ENCODE measurements at places on chromosomes 13 and 19. TPM values are rescaled to one million over a fixed set of nuclear protein-coding genes. Genes with fewer than 3 reads are reported as not detected.

DNA sequence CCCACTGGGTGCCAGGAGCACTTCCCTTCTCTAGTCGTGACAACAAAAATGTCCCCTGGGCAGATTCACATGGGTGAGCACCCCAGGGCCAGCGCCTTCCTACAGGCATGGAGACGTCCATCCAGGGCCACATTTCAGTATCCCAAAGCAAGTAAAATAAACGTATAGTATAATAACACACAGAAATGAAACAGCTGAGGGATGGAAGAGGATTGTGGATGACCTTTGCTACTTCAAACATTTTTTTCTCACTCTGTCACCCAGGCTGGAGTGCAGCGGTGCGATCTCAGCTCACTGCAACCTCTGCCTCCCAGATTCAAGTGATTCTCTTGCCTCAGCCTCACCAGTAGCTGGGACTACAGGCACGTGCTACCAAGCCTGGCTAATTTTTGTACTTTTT, 28.2 kb downstream of the CILP2 start:
- DNase-seq: no peak

The KLF12 gene
- 3.1 TPM for total RNA-seq

DNA sequence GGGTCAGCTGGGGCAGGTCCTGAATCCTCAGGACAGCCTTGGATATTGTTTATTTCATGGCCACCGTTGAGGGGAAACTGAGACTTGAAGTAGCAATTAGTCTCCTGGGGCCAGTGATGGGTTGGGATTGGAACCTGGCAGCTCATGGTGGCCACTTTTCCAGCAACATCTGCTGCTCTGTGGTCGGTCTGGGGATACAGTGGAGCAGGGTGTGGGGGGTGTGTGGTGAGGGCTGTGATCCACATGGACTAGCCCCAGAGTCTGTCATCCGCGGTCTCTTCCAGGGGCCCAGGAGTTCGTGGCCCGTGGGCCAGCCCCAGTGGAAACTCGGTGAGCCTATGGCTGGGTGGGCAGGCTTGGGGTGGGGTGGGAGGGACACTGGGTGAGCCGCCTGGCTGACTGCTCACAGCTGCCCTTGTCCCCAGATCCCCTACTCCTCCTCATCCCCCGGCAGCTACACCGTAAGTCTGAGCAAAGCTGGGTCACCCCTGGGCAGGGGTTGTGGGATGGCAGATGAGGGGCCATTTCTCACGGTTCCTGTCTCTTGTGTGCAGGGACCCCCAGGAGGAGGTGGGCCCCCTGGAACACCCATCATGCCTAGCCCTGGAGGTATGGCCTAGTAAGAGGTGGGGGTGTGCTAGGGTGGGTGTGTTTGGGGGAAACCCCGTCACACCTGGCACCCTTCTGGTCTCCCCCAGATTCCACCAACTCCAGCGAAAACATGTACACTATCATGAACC, 5.5 kb downstream of the ISYNA1 start:
- DNase-seq: no peak

DNA sequence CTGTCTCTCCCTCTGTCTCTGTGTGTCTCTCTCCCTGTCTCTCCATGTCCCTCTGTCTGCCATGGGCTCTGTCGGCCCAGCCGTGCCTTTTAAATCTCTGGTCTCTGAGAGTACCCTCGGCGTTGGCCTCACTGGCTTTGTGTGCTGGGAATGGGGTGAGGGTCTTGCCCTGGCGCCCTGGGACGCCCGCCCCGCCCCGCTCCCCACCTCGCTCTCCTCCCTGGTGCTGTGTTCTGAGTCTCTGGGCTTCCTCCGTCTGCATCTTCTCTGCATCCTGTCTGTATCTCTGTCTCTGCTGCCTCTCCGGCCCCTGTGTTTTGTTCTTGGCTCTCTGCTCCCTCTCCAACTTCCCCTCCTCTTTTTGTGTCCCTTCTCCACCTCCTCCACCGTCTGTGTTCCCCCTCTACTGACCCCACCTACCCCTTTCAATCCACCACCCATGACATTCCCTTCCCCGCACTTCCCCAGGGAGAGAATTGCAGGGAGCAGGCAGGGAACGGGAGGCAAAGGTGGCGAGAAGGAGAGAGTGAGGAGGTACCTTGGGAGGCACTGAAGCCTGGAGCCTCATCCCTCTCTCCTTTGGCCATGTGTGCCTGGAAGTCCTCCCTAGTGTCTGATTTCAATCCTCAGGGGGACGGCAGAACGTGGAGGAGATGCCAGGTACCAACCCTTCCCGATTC, 4.0 kb upstream of the MEIS3 start:
- DNase-seq: peak; percentile 62

DNA sequence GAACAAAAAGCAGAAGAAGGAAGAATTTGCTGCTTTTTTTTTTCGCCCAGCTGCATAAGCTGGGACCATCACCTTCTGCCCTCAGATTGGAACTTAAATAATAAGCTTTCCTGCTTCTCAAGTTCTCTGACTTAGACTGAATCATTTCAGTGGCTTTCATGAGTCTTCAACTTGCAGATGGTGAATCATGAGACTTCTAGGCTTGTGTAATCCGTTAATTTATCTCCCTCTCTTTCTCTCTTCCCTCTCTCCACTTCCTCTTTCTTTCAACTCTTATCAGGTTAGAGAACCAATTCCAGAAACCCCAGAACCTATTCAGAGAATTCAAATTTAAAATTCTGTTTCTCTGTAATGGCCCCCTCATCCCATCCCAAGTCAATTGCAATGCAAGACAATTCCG, 1153.7 kb downstream of the PCDH9 start:
- DNase-seq: no peak

GRCh38 chr19:17938092-17938845, 5.5 kb downstream of the CCDC124 start:
- peak; percentile 79 for DNase-seq

The DDX39A gene
- 47.6 TPM for total RNA-seq

GRCh38 chr19:2221250-2221831, 14.8 kb downstream of the PLEKHJ1 start:
- DNase-seq: no peak

DNA sequence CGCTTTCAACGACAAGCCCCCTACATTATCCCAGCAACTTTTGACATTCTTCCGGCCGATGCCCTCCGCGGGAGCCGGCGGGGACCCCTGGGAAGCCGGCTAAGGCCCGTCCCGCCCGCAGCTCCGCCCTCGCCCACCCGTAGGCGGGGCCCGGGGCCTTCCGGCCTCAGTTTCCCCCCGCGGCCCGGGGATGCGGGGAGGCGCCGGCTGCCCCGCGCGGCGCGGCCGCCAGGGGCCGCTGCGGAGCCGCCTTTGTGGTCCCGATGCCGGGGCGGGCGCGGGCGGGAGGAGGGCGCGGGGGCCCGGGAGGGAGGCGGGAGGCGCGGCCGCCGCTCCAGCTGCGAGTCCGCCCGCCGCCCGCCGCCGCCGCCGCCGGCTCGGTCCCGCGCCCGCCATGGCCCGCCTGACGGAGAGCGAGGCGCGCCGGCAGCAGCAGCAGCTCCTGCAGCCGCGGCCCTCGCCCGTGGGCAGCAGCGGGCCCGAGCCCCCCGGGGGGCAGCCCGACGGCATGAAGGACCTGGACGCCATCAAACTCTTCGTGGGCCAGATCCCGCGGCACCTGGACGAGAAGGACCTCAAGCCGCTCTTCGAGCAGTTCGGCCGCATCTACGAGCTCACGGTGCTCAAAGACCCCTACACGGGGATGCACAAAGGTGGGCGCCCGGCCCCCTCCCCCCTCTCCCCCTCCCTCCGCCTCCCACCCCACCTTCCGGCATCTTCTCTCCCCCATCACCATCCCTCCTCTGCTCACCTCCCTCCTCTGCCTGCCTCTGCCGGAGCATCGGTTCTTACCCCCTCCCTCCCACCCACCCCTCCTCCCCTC, at the start of gene CELF5:
Gene CELF5, plus strand, starts transcription at position 316 of the 823 bp plus-strand sequence. Its CDS starts 79 bp downstream, at position 395.
- peak; percentile 93 for DNase-seq

The GJB6 gene
- not detected for total RNA-seq

GRCh38 chr13:74732736-74733385, 598.7 kb upstream of the KLF12 start:
- DNase-seq: no peak
